ENCODE measurements at places on chromosomes 7 and 10.

- no peak for DNase-seq
Measured at GRCh38 chr7:148523550-148523949, 67.0 kb upstream of the C7orf33 start.

DNA sequence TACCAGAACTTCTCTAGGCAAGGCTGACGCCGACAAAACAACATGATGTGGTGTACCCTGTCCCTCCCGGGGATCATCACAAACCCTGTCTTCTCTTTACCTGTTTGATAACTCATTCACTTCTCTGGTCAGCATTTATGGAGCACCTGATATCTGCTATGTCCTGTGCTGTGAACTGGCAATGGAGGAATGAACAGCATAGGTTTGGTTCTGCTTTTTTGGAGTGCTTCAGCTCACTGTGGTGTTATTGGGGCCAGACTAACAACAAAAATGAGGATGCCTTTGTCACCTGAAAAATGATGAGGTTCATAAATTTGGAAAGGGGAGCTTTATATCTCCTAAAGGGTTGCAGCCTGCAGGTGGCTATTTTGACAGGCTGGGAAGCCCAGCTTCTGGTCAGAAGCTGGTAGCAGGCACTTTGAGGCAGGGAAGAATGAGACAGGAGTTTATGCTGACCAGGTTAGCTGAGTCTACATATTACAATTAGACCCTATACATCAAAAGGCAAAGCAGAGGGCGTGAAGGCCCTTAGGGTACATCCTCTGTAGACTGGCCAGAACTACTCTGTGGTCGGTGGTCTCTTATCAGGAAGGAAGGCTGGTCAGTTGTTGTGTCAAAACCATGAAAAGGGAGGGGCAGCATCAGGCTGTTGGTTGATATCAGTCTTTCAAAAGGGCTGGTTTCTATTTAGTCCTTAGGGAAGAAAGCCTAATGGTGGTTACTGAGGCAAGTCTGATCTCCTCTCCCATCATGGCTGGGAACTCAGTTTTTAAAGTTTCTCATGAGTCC is 42.3 kb downstream of the SH2D4B start:
- DNase-seq, result peak; percentile 71

- no peak for DNase-seq
Measured at GRCh38 chr10:32227802-32228201, 119.2 kb downstream of the EPC1 start.

DNA sequence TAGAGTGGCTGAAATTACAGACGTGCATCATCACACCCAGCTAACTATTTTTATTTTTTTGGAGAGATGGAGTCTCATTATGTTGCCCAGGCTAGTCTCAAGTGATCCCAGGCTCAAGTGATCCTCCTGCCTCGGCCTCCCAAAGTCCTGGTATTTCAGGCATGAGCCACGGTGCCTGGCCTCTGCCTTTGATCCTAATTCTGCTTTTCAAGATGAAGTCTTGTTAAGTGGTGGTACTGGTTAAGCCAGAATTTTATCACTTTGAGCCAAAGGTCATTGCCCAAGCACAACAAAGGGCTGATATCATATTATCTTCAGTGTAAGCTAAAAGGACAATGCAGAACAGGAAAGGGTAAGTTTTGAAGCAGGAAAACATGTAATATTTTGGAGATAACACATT is 64.2 kb downstream of the MYOF start:
- DNase-seq, result no peak

DNA sequence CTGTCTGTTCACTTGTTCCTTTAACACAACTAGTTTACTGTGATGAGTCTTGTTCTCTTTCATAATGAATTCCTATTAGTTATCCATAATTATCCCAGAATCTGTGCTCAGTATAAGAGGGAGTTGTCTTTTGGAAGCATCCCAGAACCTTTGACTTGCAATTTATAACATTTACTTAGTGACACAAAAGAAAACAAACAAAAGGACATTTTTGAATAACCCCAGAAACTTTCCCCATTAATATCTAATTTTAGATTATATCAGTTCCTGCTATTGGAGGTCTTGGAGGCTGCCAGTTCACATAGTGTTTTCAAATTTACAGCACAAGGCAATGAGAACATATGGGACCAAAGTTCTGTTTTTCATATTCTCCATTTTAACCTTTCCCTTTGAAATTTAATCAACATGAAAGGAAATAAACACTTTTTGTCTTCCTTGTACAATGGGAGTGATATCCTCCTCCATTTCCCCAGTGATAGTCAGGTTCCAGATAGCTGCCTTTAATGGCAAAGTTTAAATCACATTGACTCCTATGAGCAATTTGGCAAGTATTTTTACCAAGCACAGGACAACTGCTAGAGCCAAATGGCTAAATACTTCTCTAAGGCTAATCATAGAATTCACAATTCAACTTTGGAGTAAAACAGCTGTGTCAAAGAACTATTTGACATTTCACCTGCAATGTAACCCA is 37.1 kb upstream of the GNAT3 start:
- DNase-seq, result no peak

- DNase-seq, result no peak
Measured at GRCh38 chr10:120943542-120943941, 92.4 kb downstream of the WDR11 start.

DNA sequence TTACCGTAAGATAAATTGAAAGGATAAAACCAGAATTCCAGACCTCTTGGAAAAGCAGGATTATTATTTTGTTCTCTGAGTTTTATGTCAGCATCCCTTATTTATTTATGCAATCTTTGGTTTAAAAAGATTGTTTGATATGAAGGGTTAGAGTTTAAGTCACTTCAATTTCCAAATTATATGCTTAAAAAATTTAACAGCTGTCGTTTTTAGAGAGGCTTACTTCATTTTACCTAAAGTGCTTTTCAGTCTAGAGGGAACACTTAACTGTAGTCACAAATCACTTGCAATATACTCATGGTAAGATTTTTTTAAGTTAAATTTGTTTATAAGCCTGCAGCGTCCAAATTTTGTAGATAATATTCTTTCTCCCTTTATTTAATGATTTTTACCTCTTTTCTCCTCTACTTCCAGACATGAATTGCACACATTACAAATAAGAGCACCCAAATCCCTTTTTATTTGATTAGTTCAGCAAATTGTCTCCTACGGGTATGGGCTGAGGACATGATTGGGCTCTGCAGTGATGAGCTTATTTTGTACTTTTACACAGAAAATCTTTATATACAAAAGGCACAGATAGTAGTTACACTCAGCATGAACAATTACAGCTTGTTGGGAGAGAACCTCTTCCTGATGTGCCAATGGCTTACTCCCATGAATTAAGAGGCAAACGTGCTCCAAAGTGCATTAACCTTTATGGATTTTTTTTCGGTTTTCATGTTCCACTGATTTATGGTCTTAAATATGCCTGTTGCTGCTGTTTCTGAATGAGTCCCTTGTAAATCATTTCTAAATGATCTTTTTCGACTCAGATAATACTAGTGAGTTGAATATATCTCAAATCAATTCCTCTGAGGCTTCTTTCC is 319.3 kb upstream of the LRGUK start:
- DNase-seq, result no peak

DNA sequence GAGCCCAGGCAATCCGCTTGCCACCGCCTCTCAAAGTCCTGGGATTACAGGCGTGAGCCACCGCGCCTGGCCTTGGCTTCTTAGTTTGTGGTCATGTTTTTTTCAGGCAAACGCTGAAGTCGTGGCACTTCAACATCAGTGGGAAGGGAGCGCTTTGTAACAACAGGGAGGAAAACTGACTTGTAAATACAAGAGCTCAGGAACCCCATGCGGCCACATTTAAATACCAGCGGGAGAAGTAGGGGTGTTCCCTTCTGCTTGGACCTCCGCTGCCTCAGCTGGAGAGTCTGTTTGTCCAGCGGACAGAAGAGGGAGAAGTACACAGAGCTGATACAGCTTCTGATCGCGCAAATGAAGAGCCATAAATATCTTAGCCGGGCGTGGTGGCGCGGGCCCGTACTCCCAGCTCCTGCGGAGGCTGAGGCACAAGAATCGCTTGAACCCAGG is 108.7 kb upstream of the KMT2C start:
- DNase-seq, result no peak

GRCh38 chr7:919924-920341 is 34.5 kb downstream of the ADAP1 start:
- no peak for DNase-seq

GRCh38 chr10:29946953-29947700 is 112.3 kb downstream of the JCAD start:
- DNase-seq, result no peak

GRCh38 chr7:151795168-151795811 is 81.6 kb downstream of the PRKAG2 start:
- no peak for DNase-seq

DNA sequence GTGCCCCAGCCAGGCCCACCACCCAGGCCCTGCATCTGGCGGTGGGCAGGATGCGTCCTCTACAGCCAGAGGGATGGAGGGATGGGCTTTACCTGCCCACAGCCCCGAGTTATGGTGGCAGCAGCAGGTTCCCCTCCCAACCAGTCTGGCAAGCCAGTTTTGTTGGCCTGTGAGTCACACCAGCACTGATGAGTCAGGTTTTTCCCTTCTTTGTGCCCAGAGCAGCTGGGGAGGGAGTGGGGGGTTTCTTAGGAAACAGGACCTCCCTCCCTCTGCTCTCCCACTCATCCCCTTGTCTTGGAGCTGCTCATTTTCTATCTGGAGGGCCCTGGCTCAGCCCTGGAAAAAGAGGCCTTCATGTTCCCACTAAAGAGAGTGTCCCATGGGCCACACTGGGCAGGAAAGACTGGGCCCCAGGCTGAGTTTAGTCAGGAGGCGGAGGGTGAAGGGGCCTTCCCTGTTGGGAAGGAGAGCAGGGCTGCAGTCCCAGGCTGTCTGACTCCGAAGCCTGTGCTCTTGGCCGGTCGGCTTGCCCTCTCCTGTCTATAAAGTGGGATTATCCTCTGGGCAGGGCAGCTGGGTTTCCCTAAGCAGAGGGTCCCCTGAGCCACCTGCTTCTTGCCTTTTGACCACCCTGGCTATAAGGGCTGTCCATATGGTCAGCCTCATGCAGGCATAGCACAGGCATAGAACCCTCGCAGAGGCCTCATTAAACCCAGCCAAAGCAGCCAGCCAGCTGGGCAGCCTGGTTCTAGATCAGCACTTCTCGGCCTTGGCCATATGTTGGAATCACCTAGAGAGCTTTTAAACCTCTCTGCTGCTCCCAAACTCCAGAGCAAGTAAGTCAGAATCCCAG is 30.2 kb upstream of the ANKRD2 start:
- no peak for DNase-seq

DNA sequence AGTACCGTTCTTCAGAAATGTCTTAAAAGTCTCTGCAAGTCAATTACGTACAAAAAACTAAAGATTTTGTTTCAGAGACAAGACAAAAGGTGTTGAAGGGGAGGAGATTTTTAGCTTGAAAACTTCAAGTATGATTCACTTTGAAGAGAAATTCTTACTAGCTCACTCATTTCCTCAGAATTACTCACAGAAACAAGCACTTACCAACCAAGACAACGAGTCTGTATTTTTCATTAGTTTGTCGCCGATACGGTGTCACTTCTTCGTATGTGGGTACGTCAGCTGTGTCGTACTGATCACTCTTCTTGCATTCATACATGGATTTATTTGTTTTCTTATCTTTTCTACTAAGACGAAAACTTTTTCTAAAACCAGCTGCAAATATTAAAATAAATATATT is 90.6 kb upstream of the ODAD2 start:
- DNase-seq, result no peak

- peak; percentile 62 for DNase-seq
Measured at GRCh38 chr7:105429746-105430612, 41.3 kb upstream of the SRPK2 start.

GRCh38 chr10:63518690-63519288 is 2.4 kb upstream of the REEP3 start:
- DNase-seq, result no peak

DNA sequence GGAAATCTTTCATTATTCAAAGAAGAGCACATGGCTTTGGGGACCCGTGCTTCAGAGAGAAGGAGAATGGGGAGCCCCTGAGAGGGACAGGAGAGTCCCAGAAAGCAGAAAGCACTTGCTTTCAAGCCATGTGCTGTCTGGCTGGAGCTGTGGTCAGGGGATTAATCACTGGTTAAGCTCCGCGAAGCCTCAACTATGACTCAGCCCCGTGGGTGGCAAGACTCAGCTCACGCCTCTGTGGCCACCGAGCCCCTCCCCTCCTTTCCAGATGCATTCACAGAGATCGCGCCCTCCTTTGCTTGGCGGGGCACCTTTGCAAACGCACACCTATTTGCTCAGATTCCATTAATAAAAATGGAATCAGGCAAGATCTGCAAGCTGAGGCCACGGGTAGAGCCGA is 202.9 kb upstream of the TCERG1L start:
- no peak for DNase-seq

DNA sequence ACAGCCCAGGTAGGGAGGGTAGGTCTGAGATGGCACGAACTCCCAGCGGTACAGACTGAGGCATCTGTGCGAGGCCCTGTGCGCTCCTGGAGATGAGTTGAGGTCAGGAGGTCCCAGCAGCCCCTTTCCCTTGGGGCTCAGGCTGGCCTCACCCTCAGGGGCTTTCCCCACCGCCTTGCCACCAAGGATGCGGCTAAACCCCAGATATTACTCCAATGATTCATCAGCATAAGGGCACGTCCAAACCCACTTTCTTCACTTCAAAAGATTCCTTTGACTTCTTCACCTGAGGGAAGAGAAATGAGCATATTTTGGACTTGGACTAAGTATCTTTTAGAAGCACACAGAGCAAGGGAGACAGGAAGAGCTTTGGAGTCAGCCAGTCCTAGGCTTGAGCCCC is 20.3 kb downstream of the UROS start:
- no peak for DNase-seq

- DNase-seq, result no peak
Measured at GRCh38 chr7:50204581-50204980, 99.9 kb upstream of the IKZF1 start.

DNA sequence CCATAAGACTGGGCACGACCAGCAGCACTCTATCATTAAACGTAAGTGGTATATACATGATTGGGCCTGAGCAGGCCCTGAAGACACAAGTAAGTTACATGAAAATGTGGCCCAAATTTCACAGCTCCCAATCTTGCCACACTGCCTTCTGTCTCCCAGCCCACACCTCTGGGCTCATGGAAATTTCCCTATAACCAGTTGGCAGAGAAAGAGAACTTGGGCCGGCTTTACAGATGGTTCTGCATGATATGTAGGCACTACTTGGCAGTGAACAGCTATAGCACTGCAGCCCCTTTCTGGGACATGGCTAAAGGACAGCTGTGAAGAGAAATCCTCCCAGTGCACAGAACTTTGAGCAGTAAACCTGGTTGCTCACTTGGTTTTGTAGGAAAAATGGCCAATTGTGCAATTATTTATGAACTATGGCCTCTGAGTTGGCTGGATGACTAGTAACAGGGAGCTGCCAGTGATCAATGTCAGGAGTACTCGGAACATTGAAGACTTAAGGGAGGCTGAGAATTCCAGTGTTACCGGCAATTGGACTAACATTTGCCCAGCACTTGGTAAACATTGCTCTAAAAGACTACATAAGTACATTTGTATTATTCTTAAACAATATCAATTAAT is 1006.6 kb upstream of the LRRN3 start:
- no peak for DNase-seq
